GDM1 (cell line): ENCODE measurements at places on chromosomes 3 and 15.

DNA sequence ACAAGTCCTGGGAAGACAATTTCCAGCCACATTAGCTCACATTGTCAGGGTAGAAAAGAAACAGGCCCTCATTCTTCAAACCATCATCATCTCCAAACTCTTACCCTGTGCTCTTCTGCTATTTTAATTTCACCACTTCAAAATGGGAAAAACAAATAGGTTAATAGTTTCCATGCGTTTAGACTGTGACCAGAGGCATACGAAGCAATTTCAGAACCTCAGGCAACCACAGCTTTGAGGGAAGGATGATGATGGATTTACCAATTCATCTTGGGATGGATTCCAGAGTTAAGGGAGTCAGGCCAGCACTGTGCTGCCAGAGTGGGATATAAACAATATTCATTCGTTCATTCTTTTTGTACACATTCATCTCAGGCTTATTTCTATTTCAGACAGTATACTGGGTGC lies 307.8 kb upstream of the TPRG1 start:
- DNase-seq, result no peak

- no peak for DNase-seq
Observed at GRCh38 chr3:136350557-136350956, 100.4 kb downstream of the PCCB start.

DNA sequence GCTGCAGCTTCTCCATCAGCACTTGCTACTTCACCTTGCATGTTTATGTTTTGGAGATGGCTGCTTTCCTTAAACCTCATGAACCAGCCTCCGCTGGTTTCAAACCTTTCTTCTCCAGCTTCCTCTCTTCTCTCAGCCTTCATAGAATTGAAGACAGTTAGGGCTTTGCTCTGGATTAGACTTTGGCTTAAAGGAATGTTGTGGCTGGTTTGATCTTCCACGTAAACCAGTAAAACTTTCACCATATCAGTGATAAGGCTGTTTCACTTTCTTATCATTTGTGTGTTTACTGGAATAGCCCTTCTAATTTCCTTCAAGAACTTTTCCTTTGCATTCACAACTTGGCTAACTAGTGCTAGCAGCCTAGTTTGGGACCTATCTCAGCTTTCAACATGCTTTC lies 11.7 kb upstream of the GNAT1 start:
- no peak for DNase-seq

GRCh38 chr3:42127226-42127625 lies 36.1 kb downstream of the TRAK1 start:
- DNase-seq, result no peak

DNA sequence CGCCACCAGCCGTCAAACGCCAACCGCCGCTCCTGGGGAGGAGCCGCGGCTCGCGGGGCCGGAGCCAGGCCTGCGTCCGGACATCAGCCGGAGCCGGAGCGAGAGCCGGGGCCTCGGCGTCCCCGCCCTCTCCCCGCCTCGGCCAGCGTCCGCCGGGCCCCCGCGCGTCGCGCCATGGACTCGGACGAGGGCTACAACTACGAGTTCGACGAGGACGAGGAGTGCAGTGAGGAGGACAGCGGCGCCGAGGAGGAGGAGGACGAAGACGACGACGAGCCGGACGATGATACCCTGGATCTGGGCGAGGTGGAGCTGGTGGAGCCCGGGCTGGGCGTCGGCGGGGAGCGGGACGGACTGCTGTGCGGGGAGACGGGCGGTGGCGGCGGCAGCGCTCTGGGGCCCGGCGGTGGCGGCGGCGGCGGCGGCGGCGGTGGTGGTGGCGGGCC lies 359 bp downstream of the ARIH1 start:
- no peak for DNase-seq

DNA sequence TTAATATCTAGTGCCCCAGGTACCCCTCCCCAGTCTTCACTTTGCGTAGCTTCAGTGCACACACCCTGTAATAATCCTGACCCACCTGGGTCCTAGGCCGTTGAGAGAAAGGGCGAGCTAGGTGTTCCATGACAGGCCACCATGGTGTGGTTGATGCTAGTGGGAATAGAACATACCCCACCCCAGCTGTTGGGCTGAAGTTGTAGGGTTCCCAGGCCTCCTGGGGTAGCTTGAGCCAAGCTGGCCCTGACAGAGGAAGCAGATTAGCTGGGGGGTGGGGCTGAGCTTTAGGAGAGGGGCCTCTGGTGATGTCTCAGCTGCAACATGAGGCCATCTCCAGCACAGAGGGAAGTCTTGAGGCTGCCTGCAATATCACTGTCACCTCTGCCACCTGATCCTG lies 40.5 kb downstream of the RAB11A start:
- DNase-seq, result no peak

- no peak for DNase-seq
Observed at GRCh38 chr3:143249014-143249413, 129.4 kb downstream of the CHST2 start.

DNA sequence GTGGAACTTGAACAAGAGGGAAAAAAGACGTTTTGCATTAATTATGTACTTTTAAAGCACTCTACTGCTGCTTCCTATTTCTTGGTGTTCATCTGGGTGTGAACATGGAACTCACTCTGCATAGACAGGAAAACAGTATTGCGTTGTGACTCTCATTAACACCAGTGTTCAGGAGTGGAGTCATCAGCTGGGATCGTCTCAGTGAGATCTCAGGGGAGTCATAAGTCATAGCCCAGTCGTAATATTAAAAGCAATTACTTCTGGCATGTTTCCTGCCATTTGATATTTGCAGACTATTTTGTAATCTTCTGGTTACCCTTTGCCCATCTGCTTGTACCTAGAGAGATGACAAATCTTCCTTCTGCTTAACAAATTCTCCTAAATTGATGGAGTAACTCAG lies 462.0 kb upstream of the ATP11B start:
- no peak for DNase-seq

- no peak for DNase-seq
Observed at GRCh38 chr3:103499967-103500366, 1065.2 kb downstream of the ZPLD1 start.

GRCh38 chr15:92914768-92915221 lies 14.7 kb downstream of the CHD2 start:
- DNase-seq, result no peak

DNA sequence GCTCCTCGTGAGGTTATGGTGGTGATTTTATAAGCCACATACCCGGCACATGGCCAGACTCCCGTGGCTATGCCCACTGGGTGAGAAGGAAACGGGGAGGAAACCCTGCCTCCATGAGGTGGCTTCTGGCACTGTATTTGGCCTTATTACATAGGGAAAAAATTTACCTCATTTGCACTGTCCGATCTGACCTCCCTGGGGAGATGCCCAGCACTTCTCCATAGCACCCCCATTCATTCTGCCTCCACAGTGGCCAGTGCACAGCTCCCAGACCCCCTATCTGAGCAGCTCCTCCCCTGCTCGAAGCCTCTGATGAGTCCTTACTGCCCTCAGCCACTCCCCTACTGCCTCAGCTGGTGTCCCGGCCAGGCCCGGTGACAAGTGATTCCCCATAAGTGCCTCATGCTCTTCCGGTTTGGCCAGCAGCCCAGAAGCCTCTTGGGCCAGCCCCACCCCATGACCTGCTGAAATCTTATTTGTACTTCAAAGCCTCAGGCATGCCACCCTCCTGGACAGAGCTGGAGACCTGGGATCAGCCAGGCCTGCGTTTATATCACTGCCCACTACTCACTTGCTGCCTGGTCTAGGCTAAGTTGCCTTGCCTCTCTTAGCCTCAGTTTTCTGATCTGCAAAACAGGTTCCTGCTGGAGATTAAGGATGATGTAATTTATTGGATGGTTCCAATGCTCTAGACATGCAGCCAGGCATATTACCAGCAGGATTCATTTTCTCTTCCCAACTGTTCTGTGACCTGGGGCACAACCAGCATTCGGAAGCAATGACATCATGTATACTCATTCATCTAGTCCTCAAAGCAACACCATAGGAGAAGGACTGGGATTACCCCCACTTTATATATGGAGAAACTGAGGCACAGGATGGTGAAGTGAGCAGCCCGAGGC lies 30.6 kb upstream of the SLC6A6 start:
- DNase-seq, result no peak

GRCh38 chr15:31485911-31486461 lies 159.4 kb downstream of the KLF13 start:
- no peak for DNase-seq

DNA sequence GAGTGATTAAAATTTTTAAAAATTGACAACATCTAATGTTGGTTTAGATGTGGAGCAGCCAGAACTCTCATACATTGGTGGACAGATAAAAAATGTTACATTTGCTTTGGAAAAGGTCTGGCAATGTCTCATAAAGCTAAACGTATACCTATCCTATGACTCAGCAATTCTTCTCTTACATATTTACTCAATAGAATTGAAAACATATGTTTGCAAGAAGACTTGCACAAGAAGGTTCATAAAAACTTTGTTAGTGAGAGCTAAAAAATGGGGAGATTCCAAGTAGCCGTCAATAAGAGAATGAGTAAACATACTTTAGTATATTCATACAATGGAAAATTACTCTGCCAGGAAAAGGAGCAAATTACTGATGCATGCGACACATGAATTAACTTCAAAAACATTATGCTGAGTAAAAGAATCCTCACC lies 30.0 kb downstream of the MASP1 start:
- no peak for DNase-seq

- no peak for DNase-seq
Observed at GRCh38 chr3:178203165-178203564, 333.1 kb upstream of the KCNMB2 start.

DNA sequence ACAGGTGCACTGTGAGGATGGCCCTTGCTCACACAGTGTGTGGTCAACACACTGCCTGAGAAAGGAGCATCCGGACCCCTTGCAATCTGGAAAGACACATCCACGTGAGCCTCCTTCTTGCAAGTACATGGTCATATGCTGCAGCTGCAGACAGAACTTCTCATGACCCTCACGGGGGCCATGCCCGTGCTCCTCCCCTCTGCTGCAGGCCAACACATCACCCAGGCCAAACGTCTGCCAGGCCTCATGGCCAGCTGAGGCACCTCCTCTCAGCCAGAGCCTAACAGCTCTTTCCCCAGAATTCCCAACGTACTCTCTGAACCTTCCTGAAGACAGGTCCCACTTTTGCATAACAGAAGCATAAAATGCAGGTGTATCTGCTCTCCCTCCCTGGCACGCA lies 25.3 kb downstream of the SLC41A3 start:
- no peak for DNase-seq

GRCh38 chr3:52715714-52716305 lies 9.9 kb downstream of the SPCS1 start:
- DNase-seq, result no peak

GRCh38 chr3:4986782-4987537 lies 7.7 kb downstream of the BHLHE40 start:
- DNase-seq, result no peak

DNA sequence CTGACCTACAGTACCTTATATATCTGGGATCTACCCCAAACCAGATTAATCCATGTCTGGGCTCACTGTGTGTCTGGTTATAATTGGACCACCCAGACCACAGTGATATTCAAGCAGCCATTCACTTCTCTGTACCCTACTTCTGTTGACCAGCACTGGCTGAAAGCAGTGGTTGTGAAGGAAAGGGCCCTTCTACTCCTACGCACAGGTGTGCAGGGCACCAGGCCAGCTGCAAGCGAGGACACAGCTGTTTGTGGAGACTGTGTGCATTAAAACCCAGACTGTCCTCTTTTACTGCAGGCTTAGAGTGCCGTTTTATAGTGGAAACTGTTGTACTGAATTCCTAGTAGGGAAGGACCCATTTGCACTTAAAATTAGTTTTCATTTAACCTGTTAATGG lies 29.5 kb downstream of the CTDSPL start:
- DNase-seq, result no peak

GRCh38 chr3:168085491-168086119 lies 10.1 kb downstream of the GOLIM4 start:
- no peak for DNase-seq

DNA sequence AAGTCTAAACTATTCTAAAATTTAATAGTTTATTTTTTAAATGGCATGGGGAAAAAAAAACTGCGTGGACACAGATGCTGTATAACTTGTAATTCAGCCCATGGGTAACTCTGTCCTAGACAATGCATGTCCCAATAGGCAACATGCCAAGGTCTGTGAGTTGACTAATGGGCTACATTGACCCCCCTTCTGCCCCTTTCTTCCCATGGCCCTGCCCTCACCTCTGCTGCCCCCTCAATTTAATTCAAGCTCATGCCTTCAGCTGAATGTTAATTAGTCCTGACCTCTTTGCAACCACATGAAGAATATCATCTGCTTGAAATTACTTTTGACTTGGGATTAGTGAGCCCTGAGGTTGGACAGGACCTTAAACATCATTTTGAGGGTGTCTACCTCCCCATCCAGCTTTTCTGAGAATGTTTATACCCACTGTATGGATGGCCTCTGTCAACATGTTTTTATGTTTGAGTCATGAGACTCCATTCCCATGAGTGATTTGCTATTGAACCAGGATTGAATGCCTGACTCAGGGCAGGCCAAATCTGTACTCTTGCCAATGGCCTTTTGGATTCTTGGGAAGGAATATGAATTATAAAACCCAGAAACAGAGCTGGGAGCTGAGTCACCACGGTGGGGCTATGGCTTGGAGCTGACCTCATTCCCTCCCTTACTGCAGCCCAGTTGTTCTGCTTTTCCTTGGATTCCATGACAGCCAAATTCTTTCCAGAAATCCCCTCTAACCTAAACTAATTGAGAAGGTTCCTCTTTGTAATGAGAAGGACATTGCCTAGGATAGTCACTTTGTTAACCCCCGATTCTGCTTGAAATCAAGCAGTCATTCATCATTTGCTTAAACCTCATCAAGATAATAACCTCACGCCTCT lies 33.5 kb upstream of the PDE8A start:
- no peak for DNase-seq

DNA sequence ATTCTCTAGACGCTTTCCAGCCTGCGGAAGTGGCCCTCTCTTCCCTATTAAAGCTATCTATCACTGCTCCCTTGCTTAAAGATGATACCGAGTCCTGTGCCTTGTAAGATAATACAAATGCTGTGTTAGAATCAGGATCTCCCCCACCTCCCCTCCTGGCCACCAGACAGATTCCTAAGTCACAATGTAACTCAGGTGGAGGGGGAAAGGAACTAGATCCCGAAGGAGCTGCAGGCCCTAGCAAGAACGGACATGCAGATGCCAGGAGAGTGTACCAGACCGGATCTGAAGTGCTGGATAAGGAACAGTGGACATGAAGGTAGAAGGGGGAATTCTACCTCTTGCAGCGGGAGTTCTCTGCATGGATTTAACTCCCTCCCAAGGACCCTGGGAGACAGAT lies 230.7 kb upstream of the LYSMD4 start:
- DNase-seq, result no peak

GRCh38 chr3:42216302-42216701 lies 49.7 kb downstream of the CCK start:
- DNase-seq, result no peak

GRCh38 chr3:51620543-51620942 lies 50.5 kb upstream of the TEX264 start:
- no peak for DNase-seq
